ENCODE measurements at places on chromosomes 13 and 19.

GRCh38 chr13:23751195-23751594 is 138.0 kb downstream of the MIPEP start:
- DNase-seq = no peak

DNA sequence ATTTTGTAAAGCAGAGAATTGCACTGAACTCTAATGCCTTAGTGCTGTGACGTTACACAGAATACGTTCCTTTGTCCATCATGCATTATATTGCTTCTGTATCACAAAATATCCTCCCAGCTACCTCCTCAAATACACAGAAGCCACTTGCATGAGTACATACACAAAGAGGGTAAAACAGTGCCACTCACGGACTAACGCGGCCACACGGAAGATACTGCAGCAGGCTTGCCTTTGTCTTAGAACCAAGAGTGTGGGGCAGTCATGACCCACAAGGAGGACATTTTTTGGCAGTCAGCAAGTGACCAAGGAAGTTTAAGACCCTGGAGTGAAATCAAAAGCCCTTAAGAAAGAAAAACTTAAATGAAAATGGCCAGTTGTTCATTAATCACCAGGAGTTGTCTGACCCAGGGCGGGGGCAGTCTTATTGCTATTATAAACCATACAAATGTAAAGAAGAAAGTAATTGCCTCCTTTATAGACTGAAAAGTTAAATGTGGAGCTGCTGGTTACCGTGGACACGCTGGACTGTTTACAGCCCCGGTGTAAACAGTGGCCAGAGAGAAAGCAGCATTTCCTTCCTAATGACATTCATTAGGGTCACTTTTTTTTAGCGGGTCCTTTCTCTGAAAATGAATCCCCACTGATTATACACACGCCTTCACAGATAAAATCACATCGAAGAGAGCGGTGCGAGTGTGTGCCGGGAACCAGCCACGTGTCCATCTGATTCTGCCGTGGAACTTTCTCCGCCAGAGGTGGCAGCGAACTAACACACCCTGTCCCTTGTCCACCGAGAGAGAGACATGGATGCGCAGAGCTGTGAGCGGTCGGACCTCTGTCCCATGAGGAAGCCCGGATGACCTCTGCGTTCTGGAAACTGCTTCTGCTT is 66.8 kb downstream of the SOX1 start:
- no peak for DNase-seq

- no peak for DNase-seq
These were observed 206.8 kb downstream of the UQCRFS1 start for GRCh38 chr19:29006057-29006735.

GRCh38 chr19:4229179-4229931 is at the start of gene EBI3:
Gene EBI3, plus strand, starts transcription at chr19:4229523. Its CDS starts 28 bp downstream, at chr19:4229551.
- no peak for DNase-seq

DNA sequence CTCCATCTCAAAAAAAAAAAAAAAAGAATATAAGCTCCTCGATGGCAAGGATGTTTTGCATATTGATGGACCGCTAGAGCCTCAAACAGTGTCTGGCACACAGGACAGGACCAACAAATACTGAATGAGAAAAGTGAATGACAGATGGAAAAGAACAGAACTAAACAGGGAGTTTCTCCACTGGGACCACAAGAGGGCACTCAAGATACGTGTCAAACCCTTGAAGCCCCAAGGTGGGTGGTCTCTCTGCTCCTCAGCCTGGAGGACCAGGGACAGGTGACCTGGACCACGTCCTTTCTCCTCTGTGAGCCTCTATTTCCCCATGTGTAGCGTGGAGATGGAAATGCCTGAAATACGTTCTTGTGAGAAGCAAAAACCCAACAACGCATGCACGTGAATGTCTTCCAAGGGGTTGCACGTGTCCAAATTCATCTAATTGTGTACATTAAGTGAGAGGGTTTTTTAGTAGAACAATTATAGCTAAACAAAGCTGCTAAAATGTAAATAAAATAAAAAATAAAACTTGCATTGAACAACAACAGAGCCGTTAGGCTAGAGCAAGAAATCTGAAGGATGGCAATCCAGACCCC is 5.7 kb upstream of the CDC42EP5 start:
- no peak for DNase-seq

DNA sequence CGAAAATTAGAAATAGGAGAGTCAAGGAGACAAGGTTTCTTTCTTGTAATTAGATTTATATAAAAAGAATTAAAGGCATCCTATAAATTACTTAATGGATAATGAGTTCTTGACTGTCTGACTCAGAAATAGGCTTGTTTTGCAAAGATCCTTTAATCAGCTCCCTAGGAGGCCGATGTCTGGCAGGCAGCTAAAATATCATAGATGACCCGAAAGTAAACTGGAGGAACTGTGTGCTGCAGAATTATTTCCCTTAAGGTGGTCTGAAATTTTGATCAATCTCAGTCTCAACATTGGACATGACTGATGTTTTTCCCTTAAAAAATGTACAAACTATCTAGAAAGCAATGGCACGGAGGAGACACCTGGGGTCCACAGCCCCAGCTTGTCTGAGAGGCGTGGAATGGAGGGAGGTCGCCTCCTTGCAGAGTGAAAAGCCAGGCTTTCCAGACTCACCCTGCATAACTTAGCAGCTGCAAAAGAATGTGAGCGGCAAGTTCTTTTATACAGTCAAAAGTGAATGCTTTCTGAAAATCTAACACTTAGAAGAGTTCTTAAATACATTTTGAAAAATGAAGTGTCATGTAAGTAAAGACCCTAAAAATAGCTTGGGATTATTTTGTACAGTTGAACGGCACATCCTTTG is 44.8 kb downstream of the MBNL2 start:
- no peak for DNase-seq

DNA sequence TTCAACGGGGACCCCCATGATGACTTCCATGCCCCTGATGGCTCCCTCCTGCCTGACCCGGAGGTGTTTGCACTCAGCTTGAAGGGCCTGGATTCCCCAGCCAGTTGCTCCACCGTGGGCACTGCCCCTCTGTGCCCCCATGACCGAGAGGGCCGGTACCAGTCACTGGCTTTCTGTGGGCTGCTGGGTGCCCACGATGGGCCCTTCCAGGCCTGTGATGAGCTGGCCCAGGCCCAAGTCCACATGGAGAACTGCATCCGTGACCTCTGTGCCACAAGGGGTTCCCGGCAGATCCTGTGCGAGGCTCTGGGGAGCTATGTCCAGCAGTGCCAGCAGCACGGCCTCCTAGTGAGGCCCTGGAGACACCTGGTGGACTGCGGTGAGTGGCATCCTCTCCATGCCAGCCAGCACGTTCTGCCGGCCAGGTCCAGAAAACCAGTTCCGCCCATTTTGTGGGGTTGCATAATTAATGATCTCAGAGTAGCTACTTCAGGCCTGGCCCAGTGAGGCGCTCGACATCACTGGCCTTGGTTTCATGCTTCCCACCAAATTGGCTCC is 34.9 kb upstream of the FXYD3 start:
- DNase-seq = no peak

DNA sequence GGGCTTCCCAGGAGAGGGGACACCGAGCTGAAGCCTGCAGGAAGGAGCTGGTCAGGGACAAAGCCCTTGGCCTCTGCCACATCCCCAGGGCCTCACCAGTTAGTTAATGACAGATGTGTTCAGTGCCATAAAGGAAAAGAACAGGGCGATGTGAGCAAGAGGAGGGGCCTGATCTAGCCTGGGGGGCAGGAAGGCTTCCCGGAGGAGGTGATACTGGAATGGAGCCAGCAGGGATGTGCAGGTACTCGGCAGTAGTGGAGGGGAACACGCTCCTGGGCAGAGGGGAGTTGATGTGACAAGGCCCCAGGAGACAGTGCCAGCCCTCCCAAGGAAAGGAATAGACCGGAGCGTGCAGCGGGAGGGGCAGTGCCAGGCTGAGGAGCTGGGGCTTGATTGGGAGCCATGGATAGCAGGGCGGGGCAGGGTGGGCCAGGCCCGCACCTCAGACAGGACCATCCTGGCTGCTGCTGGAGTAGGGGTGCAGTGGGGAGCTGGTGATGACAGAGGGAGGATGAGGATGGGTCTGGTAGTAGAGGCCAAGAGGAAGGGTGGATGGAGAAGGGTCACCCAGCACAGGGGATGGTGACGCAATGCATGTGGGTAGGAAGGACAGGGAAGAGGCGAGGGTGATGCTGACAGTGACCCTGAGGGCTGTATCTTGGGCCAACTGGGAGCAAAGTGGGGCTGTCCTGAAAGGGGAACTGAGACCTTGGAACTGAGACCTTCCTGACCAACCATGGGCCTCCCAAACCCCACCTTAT is 4.1 kb downstream of the C19orf33 start:
- DNase-seq = no peak

DNA sequence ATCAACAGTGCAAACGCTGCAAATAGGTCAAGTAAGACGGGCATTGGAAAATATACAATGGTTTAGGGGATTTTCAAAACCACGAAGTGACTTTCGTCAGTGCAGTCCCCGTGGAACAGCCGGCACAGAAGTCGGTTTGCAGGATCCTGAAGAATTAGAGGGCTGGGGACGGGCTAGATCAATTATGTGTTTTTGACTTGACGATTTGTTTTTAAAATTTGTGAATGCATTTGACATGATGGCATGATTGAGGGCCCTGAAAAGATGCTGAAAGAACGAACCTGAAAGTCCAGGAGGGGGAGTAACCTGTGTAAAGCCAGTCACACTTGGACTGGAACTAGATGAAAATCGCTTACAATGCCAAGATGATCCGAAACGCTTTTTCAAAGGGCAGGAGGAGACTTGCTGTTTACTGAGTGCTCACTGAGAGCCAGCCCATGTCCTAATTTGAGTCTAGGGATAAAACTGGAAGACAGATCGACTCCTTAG is 8.9 kb upstream of the DGKH start:
- DNase-seq = no peak

DNA sequence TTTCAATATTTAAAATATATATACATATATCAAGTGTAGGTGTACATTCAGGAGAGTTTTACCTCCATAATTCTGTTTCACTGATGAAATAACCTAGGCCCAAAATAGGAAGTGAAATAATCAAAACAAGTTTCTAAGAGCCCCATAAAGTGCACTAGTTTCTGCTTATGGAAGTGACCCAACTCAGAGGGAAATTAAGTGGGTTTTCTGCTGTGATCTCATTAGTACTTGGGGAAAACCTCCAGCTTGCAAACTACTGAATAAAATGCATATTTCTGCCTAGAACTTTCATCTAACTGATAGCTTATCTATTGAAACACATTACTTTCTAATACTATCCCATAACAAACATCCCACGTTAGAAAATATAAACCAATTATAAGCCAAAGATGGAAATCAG is 45.4 kb upstream of the MIR17HG start:
- no peak for DNase-seq

- DNase-seq = no peak
These were observed 6.9 kb downstream of the ZNF490 start for GRCh38 chr19:12603714-12604113.

DNA sequence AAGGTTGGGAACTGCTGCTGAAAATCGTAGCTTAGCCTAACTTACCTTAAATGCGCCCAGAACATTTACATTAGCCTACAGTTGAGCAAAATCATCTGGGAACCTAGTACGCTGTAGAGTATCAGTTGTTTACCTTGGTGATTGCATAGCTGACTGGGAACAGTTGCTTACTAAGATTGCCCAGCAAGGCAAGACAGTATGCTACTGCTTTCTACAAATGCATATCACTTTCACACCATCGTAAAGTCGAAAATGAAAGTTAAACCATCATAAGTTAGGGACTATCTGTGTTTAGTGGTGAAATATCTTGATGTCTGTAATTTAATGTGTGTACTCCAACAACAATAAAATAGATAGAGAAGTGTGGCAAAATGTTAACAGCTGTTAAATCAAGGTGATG is 1670.6 kb upstream of the PCDH20 start:
- no peak for DNase-seq

- no peak for DNase-seq
These were observed 174.4 kb downstream of the KCTD15 start for GRCh38 chr19:33971073-33971472.

DNA sequence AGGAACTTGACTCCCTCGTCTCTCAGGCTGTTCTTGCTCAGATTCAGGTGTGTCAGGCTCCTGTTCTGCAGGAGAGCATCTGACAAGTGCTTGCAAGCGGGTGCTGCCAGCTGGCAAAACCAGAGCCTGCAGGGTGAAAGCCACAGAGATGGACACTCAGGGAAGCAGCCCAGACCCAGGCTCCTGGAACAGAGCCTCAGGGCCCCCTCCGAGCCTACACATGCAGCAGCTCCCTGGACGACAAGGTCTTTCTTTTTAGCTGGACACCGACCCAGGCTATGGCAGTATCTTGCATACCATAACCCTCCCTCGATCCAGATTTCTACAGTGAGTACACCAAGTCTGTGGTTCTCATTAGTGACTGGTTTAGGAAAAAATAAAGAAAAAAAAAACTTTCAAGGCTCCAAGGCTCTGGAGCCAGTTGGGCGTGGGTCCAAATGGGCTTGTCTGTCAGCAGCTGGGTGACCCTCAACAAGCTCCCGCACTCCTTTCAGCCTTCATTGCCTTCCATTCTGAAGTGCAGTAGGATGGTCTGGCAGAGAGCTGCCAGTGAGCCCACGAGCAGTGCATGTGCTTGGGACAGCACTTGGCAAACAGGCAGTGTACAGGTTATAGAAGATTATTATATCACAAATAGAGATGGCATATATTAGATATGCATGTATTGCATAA is 29.9 kb downstream of the NLRP13 start:
- DNase-seq = no peak

DNA sequence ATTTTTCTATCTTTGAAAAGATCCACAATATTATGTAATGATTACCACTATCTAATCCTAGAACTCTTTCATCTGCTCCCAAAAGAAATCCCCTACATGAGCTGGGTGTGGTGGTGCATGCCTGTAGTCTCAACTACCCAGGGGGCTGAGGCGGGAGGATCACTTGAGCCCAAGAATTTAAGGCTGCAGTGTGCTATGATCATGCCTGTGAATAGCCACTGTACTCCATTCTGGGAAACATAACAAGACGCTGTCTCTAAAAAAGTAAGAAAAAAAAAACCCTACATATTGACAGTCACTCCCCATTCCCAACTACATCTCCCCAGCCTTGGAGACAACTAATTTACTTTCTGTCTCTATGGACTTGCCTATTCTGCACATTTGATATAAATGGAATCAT is 1.1 kb upstream of the ZNF226 start:
- no peak for DNase-seq

- no peak for DNase-seq
These were observed 15.0 kb upstream of the DHRS12 start for GRCh38 chr13:51818781-51819511.

- DNase-seq = no peak
These were observed 136.8 kb downstream of the COL4A1 start for GRCh38 chr13:110170020-110170790.

- no peak for DNase-seq
These were observed 15.2 kb downstream of the F10 start for GRCh38 chr13:113137691-113138298.

- DNase-seq = no peak
These were observed 12.7 kb upstream of the DPY19L3 start for GRCh38 chr19:32392901-32393300.

GRCh38 chr19:4660181-4660791 is 9.9 kb downstream of the MYDGF start:
- DNase-seq = no peak

GRCh38 chr19:41708481-41708880 is at the start of gene CEACAM5:
Gene CEACAM5, plus strand, starts transcription at chr19:41708626. Its CDS starts 106 bp downstream, at chr19:41708732.
- no peak for DNase-seq

All from stimulated activated CD8-positive, alpha-beta memory T cell treated with anti-CD3 and anti-CD28 coated beads, Interleukin-4, amount 100 ng/mL, for 1 hour (primary cell).